ENCODE measurements at places on chromosomes 7 and 10.

GRCh38 chr7:71645836-71646235 is 513.9 kb downstream of the GALNT17 start:
- no peak for DNase-seq

- DNase-seq, result no peak
These were observed 3.1 kb upstream of the HOXA9 start for GRCh38 chr7:27168265-27168947.

GRCh38 chr7:143352531-143353002 is 9.9 kb downstream of the FAM131B start:
- DNase-seq, result no peak

DNA sequence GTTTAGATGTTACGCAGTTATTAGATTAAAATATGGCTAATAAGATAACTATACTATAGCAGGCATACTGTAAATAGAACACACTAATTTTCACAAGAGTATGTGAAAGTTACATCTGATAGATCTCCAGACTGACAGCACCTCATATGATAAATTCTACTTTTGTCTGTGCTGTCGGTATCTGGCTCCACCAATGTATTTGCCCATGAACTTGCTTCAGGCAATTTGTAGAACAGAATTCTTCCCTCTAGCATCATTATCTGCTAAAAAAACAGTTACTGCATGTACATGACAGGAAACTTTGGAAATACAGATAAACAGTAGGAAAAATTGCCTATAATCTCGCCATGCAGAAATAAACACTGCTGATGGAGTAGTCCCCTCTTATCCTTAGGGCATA is 137.7 kb downstream of the WNT2 start:
- DNase-seq, result no peak

DNA sequence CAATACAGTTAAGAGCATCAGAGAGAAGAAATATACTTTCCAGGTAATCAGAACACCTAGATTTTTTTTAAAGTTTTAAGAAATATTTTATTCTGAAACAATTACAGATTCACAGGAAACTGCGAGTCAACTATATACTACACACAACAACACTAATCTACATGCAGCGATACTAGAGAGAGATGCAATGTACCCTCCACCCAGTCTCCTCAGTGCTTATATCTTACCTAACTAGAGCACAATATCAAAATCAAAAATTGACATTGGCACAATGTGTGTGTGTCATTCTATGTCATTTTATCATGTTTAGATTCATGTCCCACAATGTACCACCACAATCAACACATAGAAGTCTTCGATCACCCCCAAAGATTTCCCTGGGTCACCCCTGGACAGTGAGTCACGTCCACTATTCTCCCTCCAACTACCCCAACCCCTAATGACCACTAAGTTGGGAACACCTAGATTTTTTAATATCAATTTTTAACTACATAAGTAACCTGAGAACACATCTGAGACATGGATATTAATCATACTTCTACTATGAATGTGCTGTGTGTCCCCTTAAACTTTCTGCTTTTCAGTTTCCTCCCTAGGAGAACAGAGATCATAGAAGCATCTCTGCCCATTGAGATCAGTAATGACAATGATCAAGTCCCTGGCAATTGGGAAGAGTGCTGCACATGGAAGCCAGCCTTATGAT is 86.5 kb downstream of the GSAP start:
- DNase-seq, result no peak

GRCh38 chr7:136134503-136134902 is 157.3 kb upstream of the MTPN start:
- no peak for DNase-seq

GRCh38 chr7:96397936-96398598 is 76.2 kb upstream of the SLC25A13 start:
- DNase-seq, result no peak

- no peak for DNase-seq
These were observed 17.5 kb downstream of the INPP5A start for GRCh38 chr10:132554991-132555647.

DNA sequence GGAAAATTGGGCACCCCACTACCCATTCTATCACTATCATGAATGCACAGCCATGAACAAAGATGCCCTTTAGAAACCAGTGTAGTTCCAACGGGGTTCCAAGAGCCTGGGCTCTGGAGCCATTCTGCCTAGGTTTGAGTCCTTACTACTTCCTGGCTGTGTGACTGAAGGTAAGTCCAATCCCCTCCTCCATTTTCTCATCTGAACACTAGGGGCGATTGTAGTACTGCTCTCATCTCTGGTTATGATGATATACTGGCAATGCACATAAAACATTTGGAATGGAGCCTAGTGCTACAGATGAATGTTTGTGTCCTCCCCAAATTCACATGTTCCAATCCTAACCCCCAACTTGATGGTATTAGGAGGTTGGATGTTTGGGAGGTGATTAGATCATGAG is 28.1 kb upstream of the CDH23 start:
- no peak for DNase-seq

DNA sequence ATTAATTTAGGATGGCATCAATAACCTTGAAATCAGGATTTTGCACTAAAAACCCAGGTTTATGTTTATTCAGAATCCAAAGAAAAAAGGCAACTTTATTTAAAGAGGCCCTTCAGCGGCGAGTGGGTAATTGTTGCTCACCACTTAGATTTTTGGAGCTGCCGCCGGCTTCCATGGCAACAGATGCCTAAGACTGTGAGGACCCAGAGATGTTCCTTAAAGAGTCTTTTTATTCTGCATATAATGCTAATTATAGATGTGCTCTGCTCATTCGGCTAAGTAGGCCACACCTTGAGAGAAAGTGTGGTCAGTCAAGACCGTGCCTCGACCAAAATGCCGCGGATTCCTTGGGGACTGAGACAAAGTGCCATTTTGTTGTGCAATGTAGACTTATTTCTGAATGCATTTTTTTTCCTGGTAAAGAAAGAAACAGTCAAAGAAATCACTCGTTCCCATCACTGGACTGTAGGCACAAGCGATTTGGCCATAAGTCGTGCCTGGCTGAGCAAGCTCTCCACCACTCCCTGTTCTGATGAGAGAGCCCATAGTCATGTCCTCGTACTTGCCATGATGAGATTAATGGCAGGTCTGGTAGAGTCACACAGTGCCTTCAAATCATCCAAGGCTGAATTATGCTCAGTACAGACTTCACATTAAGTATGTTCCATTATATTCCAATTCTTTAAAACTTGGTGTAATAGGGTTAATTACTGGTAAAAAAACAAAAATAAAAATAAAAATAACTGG is 21.4 kb upstream of the MGMT start:
- no peak for DNase-seq

- no peak for DNase-seq
These were observed 158.8 kb upstream of the LYZL2 start for GRCh38 chr10:30788307-30788706.

DNA sequence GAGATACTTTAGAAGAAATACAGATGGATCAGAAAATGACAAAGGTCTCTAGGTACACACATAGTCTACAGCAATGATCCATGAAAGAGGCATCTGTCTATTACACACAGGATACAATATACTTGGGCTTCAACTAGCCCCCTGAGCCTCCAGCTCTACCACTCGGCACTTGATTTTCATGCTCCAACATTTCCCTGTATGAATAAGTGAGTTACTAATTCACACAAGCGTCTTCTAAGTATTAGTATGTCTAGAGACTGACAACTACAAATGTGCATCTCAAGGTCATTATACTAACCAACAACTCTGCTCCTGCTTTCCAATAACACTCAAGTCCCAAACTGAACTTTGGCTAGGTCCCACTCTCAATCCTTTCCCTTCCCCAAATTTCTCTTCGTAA is 8.3 kb downstream of the FAM204A start:
- DNase-seq, result no peak

DNA sequence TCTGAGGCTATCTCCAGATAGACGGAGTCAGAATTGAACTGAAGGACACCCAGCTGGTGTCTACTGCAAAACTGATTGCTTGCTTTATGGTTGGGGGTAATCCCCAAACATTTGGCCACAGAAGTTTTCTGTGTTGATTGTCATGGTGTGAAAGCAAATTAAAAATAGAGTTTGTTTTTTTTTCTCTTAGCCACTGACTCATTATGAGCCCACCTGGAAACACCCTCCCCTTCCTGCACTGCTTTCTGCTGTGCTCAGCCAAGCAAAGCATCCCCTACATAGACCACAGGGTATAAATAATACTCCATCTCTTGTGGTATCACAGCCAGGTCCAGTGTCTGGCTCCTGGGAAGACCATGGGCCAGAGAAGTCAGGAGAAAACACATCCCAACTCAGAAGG is 6.5 kb upstream of the VWC2 start:
- DNase-seq, result no peak

- no peak for DNase-seq
These were observed 20.7 kb upstream of the ZNF32 start for GRCh38 chr10:43669386-43669785.

DNA sequence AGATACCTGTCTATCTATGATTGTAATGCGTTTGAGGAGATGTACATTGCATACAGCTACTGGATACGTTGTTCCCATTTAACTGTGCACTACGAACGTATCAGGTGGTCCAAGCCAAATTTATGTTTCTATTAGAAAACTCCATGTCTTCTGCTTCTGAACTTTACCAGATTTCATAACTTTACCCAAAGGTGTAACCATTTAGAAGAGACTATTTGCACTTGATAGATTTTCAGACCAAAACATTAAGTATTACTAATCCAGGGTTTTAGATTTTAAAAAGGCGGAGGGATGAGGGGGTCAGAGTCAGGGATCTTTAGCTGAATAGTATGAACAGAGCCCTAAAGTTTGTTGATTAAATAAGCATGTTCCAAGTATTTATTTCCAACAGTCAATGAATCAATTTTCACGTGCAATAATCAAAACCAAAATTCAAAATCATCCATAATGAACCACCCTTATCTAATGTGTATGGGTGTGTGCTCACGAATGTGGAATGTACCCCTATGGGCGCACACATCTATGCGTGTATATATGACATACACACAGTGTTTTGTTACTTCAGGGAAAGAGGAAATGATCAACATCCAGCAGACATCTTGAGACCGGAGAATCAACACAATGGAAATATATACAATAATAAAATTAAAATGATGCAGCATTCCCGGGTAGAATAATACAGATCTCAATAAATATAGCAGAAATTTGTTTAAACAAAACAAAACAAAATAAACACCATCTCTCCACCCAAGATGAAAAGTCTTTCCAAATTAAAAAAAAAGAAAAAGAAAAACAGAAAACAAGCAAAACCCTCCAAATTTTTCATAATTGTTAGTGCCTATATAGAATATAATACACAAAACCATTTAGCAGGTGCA is 3.4 kb downstream of the FEZF1 start:
- no peak for DNase-seq

GRCh38 chr7:14505906-14506305 is 396.6 kb downstream of the DGKB start:
- no peak for DNase-seq

DNA sequence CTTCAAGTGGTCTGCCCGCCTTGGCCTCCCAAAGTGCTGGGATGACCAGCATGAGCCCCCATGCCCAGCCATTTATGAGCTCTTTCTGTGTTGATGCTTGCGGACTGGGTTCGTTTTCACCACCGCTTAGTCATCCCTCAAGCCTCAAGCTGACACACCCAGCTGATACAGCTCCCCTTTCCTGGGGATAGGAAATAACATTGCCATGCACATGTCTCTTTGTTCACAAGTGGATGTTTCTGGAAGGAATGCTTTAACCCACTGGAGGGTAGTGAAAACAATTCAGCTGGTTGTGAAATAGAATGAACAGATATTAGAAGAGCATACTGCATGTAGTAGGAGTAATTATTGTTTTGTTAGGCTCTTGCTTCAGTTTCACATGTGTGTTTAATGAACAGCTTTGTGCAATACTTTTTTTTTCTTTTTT is 8.5 kb upstream of the METTL27 start:
- DNase-seq, result no peak

GRCh38 chr7:69786730-69787395 is 188.6 kb downstream of the AUTS2 start:
- DNase-seq, result no peak

DNA sequence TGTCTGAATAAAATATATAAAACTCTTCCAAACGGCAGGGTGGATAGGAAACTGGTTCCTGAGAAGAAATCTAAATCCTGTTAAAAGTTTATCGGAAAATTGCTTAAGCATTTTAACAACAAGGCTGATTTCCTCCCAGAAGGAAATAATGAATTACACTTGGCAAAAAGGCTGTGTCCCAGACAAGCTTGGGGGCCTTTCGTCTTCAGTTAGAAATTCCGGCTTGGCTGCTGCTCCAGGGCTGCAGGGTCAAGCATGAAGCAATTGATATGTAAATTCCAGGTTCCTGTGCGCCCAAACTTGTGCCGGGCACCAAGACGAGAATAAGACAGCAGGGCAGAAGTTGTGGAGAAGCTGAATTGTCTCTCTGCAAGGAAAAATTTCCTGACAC is 38.0 kb upstream of the LBX1 start:
- DNase-seq, result no peak

DNA sequence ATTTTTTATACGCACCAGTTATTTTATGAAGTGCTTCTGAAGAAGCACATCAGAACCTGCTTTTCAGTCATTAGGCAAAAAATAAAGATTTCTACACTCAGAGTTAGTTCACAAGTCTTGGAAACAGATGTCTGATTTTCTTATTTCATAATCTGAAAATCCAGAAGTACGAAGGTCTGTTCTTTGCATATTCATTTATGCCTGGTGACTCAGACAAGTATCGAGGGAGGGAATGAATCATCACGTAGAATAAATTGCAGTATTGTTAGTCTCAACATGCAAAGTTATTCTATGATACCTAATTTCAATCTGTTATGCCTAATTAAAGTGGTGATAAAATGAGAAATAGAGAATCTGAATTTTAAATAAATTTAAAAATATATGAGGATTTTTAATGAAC is 113.6 kb upstream of the SEM1 start:
- DNase-seq, result no peak

- no peak for DNase-seq
These were observed 2.1 kb upstream of the WNT2 start for GRCh38 chr7:117324960-117325359.

GRCh38 chr7:138865843-138866242 is 67.8 kb upstream of the ATP6V0A4 start:
- peak; percentile 9 for DNase-seq

GRCh38 chr7:74657692-74658177 is at the start of gene GTF2I:
Gene GTF2I, plus strand, starts transcription at chr7:74657718. Its CDS starts 31,411 bp downstream, at chr7:74689129.
- no peak for DNase-seq

GRCh38 chr7:157908006-157908782 is 571.4 kb downstream of the DNAJB6 start:
- no peak for DNase-seq

GRCh38 chr7:29865526-29865925 is 59.2 kb downstream of the WIPF3 start:
- DNase-seq, result no peak

- no peak for DNase-seq
These were observed 126.4 kb upstream of the RSU1 start for GRCh38 chr10:16943295-16944285.

Data from GM18507 (cell line).